Small intestine (tissue), 16 donors: ENCODE measurements at places on chromosomes 6 and 20. TPM values are rescaled to one million over a fixed set of nuclear protein-coding genes. Genes with fewer than 3 reads are reported as not detected.

GRCh38 chr20:54649511-54649962, 174.1 kb downstream of the DOK5 start:
- H3K36me3 ChIP-seq = no peaks in the 10 kb centered on the region
- no peak overlapping the region for H3K27ac ChIP-seq
- DNase-seq = peak; percentile 79
- H3K4me1 ChIP-seq = no peaks in the 10 kb centered on the region

GRCh38 chr6:130675072-130675471, 152.1 kb upstream of the SMLR1 start:
- DNase-seq = no peak
- H3K27ac ChIP-seq = no peak overlapping the region
- no peaks in the 10 kb centered on the region for H3K4me1 ChIP-seq
- peaks cover 2% of the 10 kb centered on the region for H3K27me3 ChIP-seq

DNA sequence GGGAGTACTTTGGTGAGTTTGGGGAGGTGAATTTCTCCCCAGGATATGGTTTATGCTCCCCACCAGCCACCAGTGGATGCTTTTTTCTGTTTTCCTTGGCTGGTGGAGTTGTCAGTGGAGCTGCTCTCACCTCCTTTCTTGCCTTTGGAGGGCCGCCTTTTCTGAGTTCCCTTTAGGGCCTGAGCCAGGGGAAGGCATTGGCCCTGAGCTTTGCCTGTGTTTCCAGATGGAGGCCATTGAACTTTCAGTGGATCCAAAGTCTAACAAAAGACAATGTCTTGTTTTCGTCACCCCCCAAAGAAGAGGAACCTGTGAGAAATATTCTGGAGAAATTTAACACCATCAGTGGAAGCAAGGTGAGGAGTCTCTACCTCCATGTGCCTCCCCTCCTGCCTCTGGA, 4.4 kb upstream of the TMEM14A start:
- no peak for DNase-seq
- no peak overlapping the region for H3K4me3 ChIP-seq
- H3K27me3 ChIP-seq = no peaks in the 10 kb centered on the region

DNA sequence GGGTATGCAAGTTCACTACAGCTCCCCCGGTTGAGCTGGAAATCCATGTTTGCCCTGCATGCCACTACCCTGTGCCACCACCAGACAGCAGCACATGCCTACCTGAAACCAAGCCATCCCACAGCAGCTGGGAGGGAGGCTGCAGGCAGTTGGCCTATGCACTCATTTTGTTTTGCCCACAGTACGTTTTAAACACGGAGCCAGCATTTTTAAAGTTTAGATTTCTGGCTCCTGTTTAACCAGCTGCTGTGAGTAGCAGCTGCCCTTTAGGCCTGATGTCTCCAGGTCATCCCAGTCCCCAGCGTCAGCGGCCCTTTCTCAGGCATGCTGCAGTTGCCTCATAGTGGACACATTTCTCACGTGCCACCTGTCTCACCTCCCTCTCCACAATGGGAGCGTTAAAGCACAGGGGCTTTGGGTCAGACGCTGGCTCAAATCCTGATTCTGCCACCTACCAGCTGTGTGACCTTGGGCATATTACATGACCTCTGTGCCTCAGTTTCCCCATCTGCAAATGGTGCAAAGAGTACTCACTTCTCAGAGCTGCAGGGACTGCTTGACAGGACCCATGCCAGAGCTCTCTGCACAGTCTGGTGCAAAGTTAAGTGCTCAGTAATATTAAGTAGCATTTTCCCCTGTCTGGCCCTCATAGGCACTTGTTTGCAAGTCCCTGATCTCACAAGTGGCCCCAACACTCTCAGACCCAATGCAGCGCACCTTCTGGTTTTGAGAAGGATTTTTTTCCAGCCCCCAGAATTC, 8.2 kb upstream of the UBE2V1 start:
- no peak overlapping the region for H3K27ac ChIP-seq
- H3K27me3 ChIP-seq = no peaks in the 10 kb centered on the region
- peak; percentile 72 for DNase-seq
- no peak overlapping the region for H3K4me3 ChIP-seq
- H3K4me1 ChIP-seq = no peaks in the 10 kb centered on the region

DDX39B gene
- polyA plus RNA-seq = 311 TPM

GRCh38 chr20:39758876-39759275, 796.7 kb downstream of the DHX35 start:
- no peak overlapping the region for H3K4me3 ChIP-seq
- DNase-seq = no peak
- no peak overlapping the region for H3K27ac ChIP-seq
- H3K27me3 ChIP-seq = no peaks in the 10 kb centered on the region

DNA sequence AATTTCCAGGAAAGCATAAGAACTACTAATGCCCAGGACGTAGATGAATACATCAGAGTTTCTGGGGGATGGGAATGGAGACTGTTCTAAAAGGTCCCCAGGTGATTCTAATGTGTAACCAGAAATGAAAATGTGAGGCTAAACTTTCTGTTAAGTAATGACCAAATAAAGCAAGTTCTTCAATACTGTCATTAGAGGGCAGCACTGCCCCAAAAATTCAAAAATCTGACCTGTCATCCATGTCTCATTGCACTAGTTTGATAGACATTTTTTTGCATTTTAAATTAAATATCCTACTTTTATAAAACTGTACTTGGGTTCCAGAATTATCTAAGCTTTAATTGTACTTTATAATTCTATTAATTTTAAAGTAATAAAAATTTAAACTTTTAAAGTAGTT, 94.9 kb downstream of the RFX6 start:
- H3K4me3 ChIP-seq = no peak overlapping the region
- no peaks in the 10 kb centered on the region for H3K27me3 ChIP-seq
- H3K4me1 ChIP-seq = no peaks in the 10 kb centered on the region
- peak; percentile 33 for DNase-seq
- no peaks in the 10 kb centered on the region for H3K36me3 ChIP-seq
- no peak overlapping the region for H3K27ac ChIP-seq

DNA sequence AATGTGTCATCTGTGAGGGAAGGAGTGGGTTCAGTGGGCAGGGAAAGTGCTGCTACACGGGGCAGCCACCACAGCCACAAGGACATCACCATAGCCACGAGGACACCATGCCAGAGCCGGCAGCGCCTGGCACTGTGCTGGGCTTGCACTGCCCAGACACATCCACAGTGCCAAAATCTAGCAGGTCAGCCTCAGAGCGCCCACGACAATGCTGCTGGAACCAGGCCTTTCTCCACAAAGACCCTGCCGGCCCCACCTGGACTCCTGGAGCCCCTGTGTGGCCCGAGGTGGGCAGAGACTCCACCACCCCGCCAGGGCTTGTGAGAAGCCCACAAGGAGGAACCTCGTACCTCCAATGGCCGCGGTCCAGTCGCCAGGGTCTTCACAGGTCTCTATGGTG, 18.6 kb upstream of the HELZ2 start:
- no peaks in the 10 kb centered on the region for H3K27me3 ChIP-seq
- no peak overlapping the region for H3K4me3 ChIP-seq
- no peak overlapping the region for H3K27ac ChIP-seq
- H3K36me3 ChIP-seq = peaks cover 6% of the 10 kb centered on the region

DNA sequence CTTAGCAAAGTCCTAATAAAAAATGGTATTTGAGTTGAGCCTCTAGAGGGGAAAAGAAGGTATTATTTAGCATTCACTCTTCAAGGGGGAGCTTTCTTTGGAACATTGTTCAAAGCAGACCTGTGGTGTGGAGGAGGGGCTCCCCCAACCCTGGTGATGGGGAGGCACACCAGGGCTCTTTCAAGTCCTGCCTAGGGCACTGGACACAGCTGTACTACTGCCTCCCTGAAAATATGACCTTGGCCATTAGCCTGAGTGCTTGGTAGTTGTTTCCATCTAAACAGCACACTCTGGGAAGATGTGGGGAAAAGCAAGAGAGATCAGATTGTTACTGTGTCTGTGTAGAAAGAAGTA, 215.1 kb upstream of the CNR1 start:
- H3K36me3 ChIP-seq = no peaks in the 10 kb centered on the region
- H3K27me3 ChIP-seq = no peaks in the 10 kb centered on the region
- no peaks in the 10 kb centered on the region for H3K4me1 ChIP-seq
- H3K27ac ChIP-seq = no peak overlapping the region
- no peak for DNase-seq
- H3K4me3 ChIP-seq = no peak overlapping the region

- no peak overlapping the region for H3K4me3 ChIP-seq
- H3K36me3 ChIP-seq = peaks cover 5% of the 10 kb centered on the region
- no peak overlapping the region for H3K27ac ChIP-seq
- H3K4me1 ChIP-seq = no peaks in the 10 kb centered on the region
Measured at GRCh38 chr6:152124429-152125074, 317.1 kb downstream of the ESR1 start.

SMIM28 gene
- 0.44 TPM for polyA plus RNA-seq

DNA sequence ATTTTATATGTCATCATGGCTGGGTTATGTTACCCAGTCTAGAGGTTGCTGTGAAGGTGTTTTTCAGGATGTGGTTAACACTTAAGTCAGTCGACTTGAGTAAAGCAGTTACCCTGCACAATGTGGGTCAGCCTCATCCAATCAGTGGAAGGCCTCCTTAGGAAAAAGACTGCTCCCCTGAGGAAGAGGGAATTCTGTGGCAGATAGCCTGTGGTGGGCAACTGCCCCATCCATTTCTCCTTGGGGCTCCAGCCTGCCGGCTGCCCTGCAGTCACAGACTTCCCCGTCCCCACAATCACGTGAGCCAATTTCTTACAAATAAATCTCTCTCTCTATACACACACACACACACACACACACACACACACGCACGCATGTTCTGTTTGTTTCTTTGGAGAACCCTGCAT, 34.5 kb upstream of the MPC1 start:
- no peak overlapping the region for H3K27ac ChIP-seq
- peaks cover 4% of the 10 kb centered on the region for H3K36me3 ChIP-seq
- DNase-seq = no peak
- no peaks in the 10 kb centered on the region for H3K4me1 ChIP-seq
- no peak overlapping the region for H3K4me3 ChIP-seq

ADGB gene
- not detected for polyA plus RNA-seq

ZSCAN12 gene
- 1.6 TPM for polyA plus RNA-seq

- no peaks in the 10 kb centered on the region for H3K4me1 ChIP-seq
Measured at GRCh38 chr6:170089963-170090362, 200.9 kb downstream of the DLL1 start.

DNA sequence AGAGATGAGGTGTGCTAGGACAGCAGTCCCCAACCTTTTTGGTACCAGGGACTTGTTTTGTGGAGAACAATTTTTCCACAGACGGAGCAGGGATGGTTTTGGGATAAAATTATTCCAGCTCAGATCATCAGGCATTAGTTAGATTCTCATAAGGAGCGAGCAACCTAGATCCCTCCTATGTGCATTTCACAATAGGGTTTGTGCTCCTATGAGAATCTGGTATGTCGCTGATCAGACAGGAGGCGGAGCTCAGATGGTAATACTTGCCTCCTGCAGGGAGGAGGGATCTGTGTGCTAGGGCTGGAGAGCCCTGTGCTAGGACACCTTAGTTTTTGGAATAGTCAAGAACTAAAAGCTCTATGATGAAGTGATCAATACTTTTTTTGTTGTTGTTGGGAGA, 2.5 kb downstream of the SMIM13 start:
- peaks cover 4% of the 10 kb centered on the region for H3K4me1 ChIP-seq
- H3K36me3 ChIP-seq = no peaks in the 10 kb centered on the region
- no peak overlapping the region for H3K4me3 ChIP-seq
- DNase-seq = peak; percentile 69

DNA sequence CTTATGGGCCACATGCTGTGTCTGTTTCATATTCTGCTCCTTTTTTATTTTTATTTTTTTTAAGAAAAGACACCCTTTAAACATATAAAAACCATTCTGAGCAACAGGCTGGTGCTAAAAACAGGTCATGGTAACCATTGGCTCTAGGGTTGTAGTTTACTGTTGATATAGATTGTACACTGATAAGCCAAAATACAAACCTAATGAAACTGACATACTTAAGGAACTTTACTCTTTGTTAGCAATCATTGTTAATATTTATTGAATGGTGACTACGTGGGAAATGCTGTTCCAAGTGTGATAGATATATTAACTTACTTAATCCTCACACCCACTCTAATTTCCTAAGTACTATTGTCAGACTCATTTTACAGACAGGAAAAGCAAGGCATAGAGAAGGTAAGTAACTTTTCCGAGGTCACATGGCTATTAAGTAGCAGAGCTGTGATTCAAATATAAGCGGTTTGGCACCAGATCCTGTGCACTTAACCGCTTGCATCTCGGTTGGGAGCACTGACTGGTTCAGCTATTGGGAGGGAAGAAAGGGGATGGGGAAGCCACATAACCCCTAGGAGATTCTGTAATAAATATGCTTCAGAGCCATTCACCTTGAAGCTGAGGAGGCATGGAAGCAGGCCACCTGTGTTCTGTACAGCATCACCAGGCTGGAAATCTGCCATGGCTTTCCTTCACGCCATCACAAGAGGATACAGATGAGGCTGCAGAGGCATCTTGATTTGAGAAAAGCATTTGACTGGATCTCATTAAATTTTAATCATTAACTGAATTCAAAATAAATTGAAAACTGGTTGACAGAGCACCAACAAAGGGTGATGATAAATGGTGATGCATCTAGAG, 4.9 kb downstream of the TRAF3IP2 start:
- H3K27ac ChIP-seq = peak overlapping the region; percentile 4
- H3K36me3 ChIP-seq = peaks cover 27% of the 10 kb centered on the region
- H3K4me3 ChIP-seq = no peak overlapping the region
- H3K27me3 ChIP-seq = no peaks in the 10 kb centered on the region
- peaks cover 20% of the 10 kb centered on the region for H3K4me1 ChIP-seq

TMEM200A gene
- 3.6 TPM for polyA plus RNA-seq

DNA sequence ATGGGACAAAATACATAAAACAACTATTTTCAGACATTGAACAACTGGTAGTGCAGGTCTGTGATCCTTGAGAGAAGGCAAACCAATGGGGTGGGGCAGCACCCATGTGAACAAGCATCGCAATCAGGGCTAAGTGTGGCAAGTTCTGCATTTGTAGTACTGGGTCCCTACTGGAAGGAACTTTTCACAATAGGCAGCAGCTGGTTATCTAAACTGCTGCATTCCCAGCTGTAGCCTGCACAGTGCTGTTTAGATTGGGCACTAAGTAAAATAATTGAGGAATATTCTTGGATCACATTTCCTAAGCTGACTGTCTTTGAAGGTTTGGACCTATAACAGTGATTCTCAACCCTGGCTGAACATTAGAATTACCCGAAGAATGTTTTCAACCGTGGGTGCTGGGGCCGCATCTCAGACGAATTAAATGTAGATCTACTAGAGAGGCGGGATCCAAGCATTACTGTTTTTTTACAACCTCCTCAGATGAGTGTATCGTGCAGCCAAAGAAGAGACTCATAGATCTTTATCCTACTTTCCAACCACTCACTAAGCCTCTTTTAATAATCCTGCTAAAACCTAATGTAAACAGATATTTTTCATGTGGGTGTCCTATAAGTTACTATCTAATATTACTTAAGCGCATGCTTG, 12.4 kb upstream of the MAP3K4 start:
- peaks cover 3% of the 10 kb centered on the region for H3K27me3 ChIP-seq
- H3K4me3 ChIP-seq = no peak overlapping the region
- no peaks in the 10 kb centered on the region for H3K36me3 ChIP-seq
- H3K4me1 ChIP-seq = no peaks in the 10 kb centered on the region
- DNase-seq = no peak
- H3K27ac ChIP-seq = no peak overlapping the region

GRCh38 chr6:43393602-43394001, 24.2 kb upstream of the ZNF318 start:
- H3K4me3 ChIP-seq = no peak overlapping the region
- no peaks in the 10 kb centered on the region for H3K27me3 ChIP-seq
- no peak for DNase-seq
- peaks cover 18% of the 10 kb centered on the region for H3K4me1 ChIP-seq
- no peaks in the 10 kb centered on the region for H3K36me3 ChIP-seq

DACT2 gene
- 0.54 TPM for polyA plus RNA-seq
